Activated CD8-positive, alpha-beta memory T cell treated with anti-CD3 and anti-CD28 coated beads, Interleukin-2, amount 50 U/mL, for 48 hours (primary cell): ENCODE measurements at places on chromosomes 2 and 18.

- DNase-seq = no peak
Observed at GRCh38 chr2:54373855-54374254, 82.3 kb upstream of the SPTBN1 start.

- DNase-seq = no peak
Observed at GRCh38 chr18:9902832-9903231, 11.0 kb upstream of the VAPA start.

- DNase-seq = no peak
Observed at GRCh38 chr2:208713066-208713745, 306.6 kb downstream of the PTH2R start.

DNA sequence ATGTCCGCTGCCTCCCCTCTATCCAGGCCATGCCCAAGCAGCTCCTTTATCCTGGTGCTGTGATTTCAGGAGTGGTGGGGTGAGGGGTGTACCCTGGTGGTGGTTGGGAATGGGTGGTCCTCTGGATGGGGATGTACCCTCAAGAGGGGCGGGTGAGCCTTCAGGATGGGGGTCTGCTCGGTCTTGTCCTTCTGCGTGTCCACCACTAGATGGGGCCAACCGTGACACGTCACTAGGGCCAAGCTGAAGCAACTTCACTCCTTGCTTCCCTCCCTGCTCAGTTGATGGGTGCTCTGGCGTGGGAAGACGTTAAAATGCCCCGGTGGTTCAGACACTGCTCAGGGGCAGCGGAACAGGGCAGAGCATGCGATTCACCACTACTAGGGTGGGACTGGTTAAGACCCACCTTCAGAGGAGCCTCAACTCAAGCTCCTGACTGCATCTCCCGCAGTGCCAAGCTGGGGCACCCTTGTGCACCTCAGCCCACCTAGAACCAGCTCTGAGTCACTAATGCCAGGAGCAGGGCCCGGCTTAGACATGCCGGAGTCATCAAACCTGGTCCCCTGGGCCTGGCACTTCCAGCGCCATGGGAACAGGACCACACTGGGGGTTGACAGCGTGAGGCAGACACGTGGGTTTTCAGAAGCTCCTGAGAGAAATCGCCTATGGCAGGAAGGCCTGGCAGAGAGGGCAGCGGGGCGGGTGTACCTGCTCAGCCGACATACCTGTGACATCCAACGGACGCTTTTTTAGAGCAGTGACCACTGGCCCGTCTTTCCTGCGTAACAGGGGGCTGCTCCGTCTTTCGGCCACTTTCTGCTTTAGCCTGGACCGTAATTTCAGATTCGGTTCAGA, 256.7 kb downstream of the HDAC4 start:
- DNase-seq = no peak

GRCh38 chr2:203905656-203906055, 30.9 kb upstream of the ICOS start:
- no peak for DNase-seq

DNA sequence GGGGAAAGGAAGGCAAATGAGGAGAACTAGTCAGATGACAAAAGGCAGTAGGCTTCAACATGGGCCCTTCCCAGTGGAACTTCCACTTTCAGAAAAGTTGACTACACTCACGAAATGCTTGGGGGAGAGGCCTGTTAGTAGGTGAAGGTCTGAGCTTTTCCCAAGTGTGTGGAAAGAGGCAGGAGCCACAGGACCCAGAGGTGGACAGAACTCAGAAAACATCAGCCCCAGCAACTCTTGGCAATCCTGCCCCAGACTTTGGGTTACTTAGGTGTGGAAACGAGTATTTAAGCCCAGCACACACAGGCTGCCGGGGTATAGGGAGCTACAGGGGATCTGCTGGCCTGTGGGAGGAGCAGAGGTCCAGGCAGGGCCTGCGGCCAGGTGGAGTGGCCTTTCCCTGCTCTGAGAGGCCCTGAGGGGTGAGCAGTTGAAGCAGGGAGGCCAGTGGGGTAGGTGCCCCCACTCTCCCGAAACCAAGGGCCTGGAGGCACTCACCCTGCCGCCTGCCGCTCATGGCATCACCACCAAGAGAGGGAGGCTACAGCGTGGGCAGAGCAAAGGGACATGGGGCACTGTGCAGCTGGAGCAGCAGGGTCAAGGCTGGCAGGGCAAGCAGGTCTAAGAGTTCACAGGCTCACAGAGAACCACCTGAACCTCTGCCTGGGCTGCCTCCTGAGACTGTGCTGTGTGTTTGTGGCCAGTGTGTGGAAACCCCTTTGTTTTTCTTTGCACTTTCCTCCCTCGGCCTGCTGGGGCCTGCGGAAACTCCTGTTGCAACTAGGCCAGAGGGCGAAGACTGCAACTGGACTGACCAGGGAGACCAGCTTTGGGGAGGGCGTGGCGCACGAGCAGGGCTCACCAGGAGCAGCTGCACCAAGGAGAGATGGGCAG, 130.7 kb upstream of the SERTAD2 start:
- no peak for DNase-seq

DNA sequence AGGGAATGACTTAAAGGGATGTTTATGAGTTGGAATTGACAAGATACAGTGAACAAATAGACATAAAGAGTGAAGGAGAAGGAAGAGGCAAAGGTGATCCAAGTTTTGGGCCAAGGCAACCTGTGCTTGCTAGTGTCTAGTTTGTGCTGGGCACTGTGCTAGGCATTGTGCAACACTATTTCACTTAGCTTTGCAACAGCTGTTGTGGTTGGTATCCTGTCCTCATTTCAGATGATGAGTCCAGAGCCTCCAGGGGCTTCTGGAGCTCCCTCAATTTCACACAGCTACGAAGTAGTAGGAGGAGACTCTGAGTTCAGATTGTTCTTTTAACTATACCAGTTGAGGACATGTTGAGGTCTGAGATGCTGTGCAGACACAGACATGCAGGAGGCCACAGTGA, 18.1 kb upstream of the LOXHD1 start:
- no peak for DNase-seq

- no peak for DNase-seq
Observed at GRCh38 chr2:237962432-237963084, 4.3 kb upstream of the UBE2F start.

DNA sequence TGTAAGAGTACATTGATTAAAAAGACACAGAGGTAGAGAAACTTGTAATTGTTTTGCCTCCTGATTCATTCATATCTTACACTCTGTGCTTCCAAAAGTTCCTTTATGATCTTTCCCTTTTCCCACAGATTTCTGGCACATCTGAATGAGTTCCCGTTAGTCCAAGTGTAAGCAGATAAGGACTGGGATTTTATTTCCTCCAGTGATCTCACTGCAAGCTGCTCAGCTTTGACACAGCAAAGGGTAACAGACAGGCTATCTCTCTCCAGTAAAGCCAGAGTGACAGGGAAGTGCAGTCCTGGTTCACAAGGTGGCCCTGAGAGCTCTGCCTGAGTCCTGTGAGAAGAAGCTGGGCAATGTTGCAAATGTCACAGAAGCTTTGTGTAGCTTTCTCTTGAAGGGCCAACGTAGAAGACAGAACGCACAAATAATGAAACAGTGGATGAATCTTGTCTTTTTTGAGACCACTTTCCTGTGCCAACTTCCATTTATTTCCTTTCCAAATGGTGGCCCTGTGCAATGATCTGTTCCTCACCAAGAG, 32.5 kb upstream of the KCNE4 start:
- no peak for DNase-seq

- no peak for DNase-seq
Observed at GRCh38 chr2:27501042-27501441, 4.4 kb downstream of the GCKR start.

GRCh38 chr2:32166115-32166574, 481 bp downstream of the SLC30A6 start:
- DNase-seq = no peak

DNA sequence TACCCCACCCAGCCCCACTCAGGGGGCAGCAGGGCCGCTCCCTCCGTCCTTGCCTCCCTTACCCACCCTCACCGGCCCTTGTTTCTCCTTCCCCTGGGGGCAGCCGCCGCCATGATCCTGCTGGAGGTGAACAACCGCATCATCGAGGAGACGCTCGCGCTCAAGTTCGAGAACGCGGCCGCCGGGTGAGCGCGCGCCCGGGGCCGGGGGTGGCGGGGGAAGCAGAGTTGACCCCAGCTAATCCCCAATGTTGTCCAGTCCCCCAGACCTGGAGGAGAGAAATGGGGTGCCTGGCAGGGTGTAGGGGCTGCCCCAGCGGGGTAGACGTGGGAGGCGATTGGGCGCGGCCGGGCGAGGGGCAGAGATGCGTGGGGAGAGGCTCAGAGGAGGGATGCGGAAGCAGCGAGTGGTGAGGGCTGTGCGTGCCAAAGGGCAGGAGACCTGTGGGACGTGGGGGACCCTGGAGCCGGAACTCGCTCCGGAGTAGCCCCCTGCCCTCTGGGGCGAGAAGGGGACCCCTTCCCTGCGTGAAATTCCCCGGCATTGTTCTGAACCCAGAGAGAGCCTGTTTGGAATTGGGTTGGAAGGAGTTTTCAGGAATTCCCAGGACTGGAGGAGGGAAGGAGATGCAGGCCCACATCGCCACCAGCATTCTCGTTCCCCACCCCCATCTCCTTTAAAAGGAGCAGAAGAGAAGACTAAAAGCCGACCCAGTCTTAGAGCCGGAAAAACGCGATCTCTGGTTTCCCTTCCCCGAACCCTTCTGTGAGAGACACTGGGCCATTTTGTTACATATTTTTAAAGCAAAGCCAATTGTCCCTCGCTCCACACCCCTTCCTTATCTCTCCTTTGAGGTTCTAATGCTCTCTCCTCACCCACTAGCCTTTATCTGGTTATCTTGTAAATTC, 625 bp downstream of the ARPC2 start:
- DNase-seq = peak; percentile 86

DNA sequence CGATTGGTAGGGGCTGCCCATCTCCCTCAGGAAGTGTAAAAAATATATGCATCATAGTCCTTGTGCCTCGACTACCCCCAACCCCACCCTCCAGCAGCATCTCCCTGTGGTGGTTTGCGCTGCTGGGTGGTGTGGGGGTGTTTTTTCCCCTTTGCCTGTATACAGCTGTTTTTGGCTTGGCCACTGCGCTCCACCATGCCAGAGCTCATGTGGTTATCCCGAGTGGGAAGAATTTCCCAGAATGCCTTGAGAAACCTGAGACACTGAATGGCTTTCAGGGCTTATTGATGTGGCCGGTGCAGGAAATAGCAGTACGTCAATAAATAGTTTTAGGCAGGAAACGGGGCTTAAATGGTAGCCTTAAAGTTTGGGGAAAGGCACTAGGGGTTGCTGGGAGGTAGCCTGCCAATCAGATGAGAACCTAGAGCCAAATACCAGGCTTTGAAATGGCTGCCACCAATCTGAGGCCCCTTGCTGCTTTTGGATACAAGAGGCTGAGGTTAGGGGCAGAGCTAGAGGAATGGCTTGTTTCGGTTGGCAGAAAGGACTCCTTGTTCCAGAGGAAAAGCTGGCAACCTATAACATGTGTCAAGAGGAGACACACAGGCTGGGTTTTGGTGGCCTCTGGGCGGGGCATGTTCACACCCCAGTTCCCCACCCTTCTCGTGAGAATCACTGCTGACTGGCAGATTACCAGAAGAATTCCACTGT, 144.1 kb downstream of the SMAD7 start:
- peak; percentile 54 for DNase-seq

DNA sequence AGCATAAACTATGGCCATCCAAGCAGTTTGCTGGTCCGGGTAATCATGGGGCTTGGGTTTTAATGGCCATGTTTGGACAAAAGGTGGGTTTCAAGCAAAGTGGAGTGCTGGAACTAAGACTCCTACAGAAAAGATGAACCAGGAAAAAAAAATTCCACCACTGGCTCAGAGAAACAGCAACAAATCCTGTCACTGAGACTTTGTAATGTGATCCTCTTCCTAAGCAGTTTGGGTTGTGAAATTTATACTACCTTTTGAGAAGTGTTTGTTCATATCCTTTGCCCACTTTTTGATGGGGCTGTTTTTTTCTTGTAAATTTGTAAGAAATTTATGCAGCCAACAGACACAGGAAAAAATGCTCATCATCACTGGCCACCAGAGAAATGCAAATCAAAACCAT, 40.2 kb downstream of the MRPL33 start:
- DNase-seq = no peak

- DNase-seq = peak; percentile 28
Observed at GRCh38 chr2:71799013-71799575, 345.7 kb downstream of the DYSF start.

DNA sequence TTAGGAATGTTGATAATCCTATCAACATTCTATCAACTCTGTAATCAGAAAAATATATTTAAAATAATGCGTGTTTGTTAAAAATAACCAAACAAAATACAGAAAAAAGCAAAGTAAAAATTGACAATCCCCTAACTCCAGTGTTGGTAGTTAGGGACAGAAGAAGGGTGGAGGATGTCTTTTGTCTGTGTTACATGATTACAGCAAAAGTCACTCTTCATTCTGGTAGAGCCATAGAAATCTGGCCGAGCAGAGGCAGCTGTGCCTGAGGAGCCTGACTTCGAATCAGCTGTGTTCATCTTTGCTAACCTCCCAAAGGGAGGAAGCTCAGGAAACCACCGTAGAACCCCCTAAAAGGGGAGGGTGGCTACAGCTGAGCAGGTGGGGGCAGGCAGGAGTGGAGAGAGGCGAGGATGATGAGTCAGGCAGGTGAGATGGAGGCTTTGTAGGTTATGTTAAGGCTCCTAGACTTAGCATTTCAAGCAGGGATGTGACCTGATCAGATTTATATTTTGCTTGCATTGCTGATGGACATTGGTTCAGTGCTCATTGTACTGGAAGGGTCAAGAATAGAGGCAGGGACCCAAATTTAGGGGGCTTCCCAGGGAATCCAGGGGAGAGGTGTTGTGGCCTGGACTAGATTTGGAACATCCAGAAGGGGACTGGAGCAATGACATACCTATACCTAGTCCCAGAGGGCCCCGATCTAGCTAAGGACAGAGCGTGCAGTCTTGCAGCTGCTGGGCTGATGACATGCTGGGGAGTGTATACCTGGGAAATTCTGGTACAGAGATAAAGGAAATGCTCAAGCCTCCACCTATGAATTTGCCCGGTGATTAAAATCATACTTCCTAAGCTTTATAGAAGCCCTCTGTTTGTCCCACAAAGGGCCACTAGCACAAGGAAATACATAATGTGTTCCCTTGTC, 95.7 kb downstream of the NEDD4L start:
- DNase-seq = no peak

- no peak for DNase-seq
Observed at GRCh38 chr2:174492963-174493431, 6.2 kb upstream of the GPR155 start.

GRCh38 chr18:13885009-13885408, 30.3 kb downstream of the MC2R start:
- DNase-seq = no peak

GRCh38 chr2:170842785-170843184, 26.1 kb downstream of the GAD1 start:
- no peak for DNase-seq

GRCh38 chr2:123163398-123163797, 861.7 kb upstream of the CNTNAP5 start:
- DNase-seq = no peak
